ENCODE measurements at places on chromosomes 4 and X.
A peak's percentile ranks its signal among the peaks of the same experiment; 100 is the strongest.

GRCh38 chr4:48653217-48654014, 126.7 kb downstream of the FRYL start:
- peak; percentile 19 for DNase-seq

DNA sequence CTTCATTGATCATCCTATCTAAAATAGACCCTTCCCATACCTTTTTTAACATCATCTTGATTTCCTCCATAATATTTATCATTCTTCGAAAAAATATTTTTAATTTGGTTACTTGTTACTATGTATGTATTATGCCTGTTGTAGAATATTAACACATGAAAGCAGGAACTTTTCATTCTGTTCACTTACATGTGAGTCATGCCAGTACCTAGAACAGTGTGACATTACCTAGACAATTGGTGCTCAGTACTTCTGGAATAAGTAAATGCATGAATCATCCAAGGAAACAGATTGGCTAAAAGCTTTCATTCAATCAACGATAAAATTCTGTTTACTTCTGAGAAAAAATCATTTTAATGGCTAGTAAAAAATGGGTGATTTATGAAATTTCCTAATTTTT, 76.4 kb downstream of the CXXC4 start:
- DNase-seq = no peak

DNA sequence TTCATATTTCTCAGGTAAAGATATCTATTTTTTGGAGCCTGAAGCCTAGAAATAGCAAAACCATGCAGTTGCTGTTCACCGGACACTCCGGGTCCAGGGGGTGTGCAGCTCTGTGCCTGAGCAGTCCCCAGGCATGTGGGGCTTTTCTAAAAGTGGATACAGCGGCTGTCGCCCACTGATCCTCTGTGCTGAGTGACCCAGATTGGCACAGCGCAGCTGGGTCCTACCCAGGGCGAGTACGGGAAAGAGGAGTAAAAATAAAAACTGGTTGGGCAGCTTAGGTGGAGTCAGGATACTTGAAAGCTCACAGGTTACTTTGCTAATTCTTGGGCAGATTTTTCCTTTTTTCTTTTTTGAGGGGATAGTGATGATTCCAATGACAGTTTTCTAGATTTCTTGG, 118.8 kb downstream of the UCHL1 start:
- no peak for DNase-seq

GRCh38 chr4:10173037-10173753, 56.6 kb upstream of the WDR1 start:
- no peak for DNase-seq

GRCh38 chr4:105979506-105979905, 84.2 kb downstream of the NPNT start:
- no peak for DNase-seq

DNA sequence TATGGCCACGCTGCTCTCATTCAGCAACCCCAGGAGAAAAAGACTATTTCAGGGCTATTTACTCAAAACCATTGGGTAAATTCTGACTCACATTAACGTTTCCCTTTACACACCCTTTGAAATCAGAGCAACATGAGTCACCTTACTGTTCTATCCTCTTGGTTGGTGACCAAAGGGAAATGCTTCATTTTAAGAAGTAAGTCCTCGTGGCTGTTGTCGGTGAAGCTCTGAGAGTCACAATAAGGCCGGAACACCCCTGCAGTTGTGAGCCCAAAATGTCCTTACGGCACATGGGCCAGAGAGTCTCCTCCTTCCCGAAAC, 56.3 kb upstream of the SPRY1 start:
- no peak for DNase-seq

GRCh38 chr4:76611616-76612207, 176.7 kb downstream of the SHROOM3 start:
- DNase-seq = peak; percentile 19

GRCh38 chrX:10377427-10377826, 220.7 kb downstream of the CLCN4 start:
- no peak for DNase-seq

DNA sequence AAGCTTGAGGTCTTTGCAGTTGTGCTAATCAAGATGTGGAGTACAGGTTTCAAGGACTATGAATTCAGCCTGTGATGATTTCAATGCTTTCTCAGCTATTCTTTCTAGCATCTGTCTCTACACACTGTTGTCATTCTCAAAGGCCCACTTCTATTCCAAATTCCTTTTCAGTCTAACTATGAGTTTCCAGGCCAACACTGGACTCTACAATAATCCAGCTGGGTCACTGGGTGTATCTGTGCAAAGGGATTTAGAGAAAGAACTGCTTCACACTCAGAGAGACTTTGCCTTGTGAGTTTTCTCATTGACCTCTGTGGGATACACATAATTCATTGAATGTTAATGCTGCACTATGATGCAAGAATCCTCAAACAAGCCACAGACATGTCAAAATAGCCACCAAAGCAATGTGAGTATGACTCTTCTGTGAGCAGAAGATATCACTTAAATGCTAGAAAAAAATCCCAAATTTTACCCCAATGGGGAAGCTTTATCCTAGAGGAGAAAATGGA, 171.8 kb upstream of the CLNK start:
- no peak for DNase-seq

- DNase-seq = no peak
Observed at GRCh38 chr4:173365359-173365996, 5.3 kb upstream of the SAP30 start.

DNA sequence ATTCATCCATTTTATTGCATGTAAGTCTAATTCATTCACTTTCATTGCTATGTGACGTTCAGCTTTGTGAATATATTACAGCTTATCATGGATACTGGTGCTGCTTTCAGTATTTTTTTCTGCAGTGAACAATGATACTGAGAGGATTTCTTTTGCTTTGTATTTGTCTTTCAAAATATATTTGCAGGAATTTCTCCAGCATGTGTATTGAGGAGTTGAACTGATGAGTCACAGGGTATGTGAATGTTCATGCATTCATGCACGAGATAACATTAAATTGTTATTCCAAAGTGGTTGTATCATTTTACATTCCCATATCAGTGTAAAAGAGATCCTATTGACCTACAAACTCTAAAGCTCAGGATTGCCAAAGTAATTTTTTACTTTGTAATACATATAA, 283.8 kb upstream of the ARSJ start:
- DNase-seq = no peak

GRCh38 chr4:71231129-71232055, 107.4 kb upstream of the SLC4A4 start:
- peak; percentile 52 for DNase-seq

GRCh38 chrX:9489234-9489633, 24.4 kb downstream of the TBL1X start:
- no peak for DNase-seq

GRCh38 chrX:150692296-150692695, 900 bp upstream of the MTMR1 start:
- no peak for DNase-seq

GRCh38 chr4:87499403-87500091, 29.6 kb downstream of the SPARCL1 start:
- no peak for DNase-seq

DNA sequence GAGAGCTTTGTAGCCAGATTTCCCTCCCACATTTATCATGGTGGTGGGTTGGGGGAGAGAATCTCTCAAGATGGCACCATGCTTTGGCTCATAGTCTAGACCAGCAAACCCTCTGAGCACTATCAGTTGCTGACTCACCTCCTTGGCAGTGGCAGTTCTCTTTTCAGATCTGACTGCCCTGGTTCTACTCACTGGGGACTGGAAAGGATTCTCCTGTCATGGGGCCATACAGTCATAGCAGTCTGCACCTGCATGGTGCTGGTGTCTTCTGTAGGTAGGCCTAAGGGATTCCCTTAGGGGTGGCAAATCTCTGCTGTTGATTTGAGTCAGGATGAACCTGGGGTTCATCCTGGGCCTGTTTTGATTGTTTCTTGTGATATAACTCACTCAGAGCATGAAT, 2.6 kb downstream of the TEX13B start:
- DNase-seq = no peak

- no peak for DNase-seq
Observed at GRCh38 chrX:72466493-72466892, 106.2 kb downstream of the HDAC8 start.

DNA sequence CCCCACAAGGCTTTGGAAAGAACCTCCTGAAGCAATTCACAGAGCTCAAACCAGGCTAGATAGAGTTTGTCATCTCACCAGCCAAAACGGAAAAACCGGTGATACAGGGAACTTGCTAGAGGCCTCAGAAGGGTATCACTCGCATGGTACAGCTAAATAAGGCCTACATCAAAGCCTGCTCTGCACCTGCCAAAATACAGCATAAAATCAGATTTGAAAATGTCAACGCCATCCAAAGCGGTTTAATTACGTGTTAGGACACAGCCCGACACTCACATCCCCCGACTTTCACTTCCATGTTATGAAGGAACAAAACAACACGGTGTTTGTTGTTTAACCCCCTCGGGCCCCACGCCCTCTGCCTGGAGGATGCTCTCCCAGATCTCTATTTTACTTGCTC, 65.0 kb downstream of the MAPK10 start:
- DNase-seq = no peak

DNA sequence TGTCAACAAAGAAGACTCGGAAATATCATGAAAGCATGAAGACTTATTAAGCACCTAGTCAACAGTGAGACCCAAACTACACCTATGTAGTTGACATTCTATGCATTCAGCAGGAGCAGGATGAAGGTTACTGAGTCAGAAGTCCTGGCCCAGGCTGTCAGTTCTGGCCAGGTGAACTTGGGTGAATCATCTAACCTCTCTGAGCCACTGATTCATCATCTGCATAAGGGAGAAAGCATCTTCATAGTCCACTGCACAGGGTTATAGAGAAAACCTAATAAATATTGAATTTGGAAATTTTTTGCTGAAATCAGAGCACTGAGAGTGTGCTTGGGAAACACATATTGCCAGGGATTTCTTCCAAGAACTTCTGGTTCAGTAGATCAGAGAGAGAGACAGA, 296.0 kb upstream of the SFRP2 start:
- DNase-seq = no peak

DNA sequence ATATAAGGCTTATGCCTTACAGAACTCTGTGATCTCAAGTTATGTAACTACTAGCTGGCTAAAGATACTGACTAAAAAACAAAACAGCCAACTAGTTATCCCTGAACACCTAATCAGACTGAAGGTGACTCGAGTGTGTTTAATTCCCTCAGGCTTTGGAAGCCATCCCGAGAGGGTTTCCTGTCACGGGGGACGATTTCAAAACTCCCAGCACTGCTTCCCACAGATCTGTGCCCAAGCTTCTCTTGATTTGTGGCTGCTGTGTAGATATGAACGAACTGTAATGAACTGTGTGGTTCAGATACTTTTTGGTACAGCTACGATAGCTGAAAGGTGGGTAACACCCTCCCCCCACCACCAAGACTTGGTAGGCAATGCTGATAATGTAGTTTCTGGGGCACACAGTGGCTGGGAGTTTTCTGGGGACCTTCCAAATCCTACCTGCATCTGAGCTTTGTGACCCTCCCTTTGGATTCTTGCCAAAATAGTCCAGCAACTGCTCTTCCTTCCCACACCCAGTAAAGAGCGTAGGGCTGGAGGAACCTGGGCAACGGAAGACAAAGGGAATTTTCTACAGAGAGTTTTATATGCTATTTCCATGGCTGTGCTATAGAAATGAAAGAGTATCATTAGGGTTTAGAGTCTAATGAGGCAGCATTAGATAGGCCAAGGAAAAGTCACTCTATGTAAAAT, 148.8 kb downstream of the MGST2 start:
- DNase-seq = no peak

All from tibial nerve (tissue), 4 donors.